ENCODE measurements at places on chromosomes 11 and 22.

- no peak for DNase-seq
Measured at GRCh38 chr22:44947049-44947448, 62.8 kb downstream of the PHF21B start.

DNA sequence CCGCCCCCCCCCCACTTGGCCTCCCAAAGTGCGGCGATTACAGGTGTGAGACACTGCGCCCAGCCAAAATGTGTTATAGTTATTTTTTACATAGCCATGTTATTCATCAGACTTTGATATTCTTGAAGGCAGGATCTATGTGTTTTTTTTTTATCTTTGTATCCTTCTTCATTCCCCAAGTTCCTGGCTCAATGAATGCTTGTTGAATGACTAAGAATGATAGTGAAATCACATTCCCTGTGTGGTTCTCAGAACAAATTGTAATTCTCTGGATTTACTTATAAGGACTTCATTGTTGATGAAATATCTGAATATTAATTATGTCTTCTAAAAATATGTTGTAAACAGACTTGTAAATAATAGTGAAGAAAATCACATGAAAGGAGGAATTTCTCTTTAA, 33.5 kb downstream of the MMP7 start:
- no peak for DNase-seq

- DNase-seq, result peak; percentile 33
Measured at GRCh38 chr11:5831196-5831829, 10.4 kb downstream of the OR52E6 start.

DNA sequence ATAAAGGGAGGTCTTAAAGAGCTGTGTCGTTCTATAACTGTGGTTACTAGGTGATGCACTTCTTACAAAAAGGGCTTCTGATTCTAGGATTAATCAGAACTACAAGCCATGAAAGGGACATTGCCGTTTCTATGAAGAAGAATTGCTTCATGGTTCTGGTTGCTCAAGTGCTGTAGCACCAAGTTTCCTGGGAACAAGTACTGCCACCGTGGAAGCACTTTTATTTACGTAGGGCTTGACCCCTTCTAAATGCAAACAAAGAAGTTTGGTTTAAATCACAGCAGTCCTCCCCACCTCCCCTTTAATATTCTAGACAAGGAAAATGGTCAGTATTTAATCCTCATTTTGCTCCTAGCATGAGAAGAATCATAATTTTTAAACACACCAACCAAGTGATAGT, 9.8 kb downstream of the YAP1 start:
- DNase-seq, result peak; percentile 21

DNA sequence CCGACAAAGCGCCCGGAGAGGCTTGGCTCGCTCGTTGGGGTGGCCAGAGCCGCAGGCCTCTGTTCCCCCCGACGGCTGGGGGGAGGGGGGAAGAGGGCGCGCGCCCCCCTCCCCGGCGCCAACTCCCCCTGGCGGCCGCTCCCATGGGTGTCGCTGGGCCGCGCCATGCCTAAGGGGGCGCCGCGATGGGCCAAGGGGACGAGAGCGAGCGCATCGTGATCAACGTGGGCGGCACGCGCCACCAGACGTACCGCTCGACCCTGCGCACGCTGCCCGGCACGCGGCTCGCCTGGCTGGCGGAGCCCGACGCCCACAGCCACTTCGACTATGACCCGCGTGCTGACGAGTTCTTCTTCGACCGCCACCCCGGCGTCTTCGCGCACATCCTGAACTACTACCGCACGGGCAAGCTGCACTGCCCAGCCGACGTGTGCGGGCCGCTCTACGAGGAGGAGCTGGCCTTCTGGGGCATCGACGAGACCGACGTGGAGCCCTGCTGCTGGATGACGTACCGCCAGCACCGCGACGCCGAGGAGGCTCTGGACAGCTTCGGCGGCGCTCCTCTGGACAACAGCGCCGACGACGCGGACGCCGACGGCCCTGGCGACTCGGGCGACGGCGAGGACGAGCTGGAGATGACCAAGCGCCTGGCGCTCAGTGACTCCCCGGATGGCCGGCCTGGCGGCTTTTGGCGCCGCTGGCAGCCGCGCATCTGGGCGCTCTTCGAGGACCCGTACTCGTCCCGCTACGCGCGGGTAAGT, 1.4 kb downstream of the KCNC1 start:
- DNase-seq, result peak; percentile 70

DNA sequence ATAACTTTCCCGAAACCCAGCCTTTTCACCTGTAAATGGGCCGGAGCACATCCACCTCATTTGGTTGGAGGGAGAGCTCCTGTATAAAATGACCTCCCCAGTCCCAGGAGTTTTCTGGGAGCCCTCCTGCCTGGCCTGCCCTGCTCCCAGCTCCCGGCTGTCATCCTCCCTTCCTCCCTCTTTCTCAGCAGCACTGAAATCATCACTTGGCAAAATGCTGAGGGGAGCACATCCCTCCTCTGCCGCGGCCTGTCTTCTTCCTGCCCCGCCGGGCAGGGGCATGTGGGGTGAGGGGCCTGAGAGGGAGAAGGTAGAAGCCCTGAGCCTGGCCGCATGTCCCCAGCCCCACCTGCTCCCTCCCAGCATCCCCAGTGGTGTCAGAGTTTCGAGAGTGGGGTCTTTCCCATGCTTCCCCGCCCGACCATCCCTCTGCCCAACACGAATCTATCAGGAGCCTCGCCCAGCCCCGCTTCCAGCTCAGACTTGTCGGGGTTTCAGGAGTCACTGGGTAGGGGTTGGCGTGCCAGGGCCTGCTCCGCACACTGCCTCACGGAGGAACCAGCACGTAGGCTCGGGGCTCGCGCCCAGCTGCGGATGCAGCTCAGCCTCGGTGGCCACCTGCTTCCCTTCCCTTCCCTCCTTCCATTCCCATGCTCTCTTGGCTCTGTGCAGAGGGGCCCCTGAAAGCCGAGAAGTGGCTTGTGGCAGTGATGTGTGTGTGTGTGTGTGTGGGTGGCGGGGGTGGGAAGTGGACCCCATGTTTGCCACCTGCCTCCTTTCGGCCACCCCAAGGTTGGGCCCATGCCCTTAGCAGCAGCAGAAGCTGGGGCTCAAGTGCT, 37.1 kb downstream of the NECTIN1 start:
- DNase-seq, result no peak

DNA sequence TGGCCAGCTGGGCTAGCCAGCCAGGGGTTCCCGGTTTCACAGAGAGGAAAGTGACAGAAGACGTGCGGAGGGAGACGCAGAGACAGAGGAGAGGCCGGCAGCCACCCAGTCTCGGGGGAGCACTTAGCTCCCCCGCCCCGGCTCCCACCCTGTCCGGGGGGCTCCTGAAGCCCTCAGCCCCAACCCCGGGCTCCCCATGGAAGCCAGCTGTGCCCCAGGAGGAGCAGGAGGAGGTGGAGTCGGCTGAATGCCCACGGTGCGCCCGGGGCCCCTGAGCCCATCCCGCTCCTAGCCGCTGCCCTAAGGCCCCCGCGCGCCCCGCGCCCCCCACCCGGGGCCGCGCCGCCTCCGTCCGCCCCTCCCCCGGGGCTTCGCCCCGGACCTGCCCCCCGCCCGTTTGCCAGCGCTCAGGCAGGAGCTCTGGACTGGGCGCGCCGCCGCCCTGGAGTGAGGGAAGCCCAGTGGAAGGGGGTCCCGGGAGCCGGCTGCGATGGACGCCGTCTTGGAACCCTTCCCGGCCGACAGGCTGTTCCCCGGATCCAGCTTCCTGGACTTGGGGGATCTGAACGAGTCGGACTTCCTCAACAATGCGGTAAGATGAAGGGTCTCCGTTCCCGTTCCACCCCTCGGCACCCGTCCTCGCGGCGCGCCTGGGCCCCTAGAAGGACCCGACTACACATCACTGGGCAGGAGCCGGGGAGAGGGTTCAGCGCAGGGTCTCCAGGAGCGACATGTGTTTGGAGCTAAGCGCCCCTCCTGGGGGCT, at the start of gene CREB3L1:
CREB3L1 (plus strand) TSS at position 41 of the 765 bp plus-strand sequence; CDS start at position 491, 450 bp downstream.
- DNase-seq, result peak; percentile 61

- DNase-seq, result no peak
Measured at GRCh38 chr11:73365352-73366264, 10.6 kb upstream of the RELT start.

- no peak for DNase-seq
Measured at GRCh38 chr22:30885591-30885990, 83.0 kb downstream of the MORC2 start.

DNA sequence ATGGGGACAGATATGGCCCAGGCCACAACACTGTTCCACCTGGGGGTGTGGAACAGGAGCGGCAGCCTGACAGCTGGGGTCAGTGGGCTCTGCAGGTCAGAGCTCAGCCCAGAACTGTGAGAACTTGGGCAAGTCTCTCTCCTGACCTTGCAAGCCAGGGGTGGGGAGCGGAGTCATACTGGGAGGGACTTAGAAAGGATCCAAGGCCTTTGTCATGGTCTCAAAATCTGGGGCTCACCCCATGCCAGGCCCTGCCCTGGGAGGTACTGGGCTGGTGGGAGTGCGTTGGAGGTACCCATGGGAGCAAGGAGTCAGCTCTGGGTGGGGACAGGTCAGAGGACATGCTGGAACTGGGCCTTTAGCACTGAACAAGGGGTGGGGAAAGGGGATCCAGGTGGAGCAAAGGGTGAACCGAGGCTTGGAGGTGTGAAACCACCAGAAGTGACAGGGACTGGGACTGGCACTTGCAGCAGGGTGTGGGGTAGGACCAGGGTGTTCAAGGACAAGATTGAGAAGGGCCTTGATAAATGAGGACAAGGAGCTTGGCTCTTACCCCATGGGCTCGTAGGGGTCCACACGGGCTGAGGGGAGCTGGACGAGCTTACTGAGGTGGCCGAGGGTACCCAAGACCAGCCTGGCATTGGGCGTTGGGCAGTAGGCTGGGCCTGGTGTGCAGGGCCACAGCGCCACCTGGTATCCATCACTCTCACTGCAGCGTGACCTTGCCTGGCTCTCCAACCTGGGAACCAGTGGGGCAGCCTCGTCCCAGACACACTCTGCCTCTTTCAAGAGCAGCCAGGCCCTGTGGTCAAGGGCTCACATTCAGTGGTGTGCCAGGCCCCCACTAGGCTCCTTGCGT, 7.4 kb upstream of the PMM1 start:
- peak; percentile 87 for DNase-seq

DNA sequence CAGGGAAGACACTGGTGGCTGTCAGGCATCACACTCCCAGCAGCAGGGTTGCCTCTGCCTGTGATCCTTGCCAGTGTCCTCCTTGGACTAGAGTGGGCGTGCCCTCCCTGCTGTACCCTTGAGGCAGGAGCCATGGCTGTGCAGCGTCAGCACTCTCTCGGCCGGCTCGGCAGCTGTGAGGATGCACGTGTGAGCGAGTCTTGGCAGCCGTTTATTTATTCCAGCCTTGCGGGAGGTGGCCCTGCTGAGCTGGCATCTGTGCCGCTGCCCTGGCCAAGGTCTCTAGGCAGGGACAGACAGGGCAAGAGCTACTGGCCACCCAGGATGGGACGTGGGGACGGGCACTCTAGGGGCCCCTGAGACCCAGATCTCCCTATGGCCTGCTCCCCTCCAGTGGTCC, 33.9 kb downstream of the TSPAN4 start:
- no peak for DNase-seq

DNA sequence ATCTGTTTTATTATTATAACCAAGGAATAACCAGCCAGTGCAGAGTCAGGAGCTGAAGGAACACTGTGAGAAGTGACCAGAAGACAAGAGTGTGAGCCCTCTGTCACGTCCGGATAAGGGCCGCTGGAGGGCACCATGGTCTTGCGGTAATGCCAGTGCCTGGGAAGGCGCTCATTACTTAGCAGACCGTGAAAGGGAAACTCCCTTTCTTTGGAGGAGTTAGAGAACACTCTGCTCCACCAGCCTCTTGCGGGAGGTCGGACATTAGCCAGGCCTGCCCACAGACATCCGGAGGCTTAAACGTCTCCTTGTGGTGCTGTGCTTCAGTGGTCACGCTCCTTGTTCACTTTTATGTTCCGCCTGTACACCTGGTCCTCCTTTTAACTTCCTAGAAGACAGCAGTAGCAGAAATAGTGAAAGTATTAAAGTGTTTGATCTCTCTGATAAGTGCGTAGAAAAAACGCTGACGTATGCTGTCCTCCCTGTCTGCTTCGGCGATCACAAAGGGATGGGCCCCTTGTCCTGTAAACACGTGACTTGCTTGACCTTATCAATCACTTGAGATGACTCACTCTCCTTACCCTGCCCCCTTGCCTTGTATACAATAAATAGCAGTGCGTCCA, 120.6 kb upstream of the LMO1 start:
- peak; percentile 73 for DNase-seq

DNA sequence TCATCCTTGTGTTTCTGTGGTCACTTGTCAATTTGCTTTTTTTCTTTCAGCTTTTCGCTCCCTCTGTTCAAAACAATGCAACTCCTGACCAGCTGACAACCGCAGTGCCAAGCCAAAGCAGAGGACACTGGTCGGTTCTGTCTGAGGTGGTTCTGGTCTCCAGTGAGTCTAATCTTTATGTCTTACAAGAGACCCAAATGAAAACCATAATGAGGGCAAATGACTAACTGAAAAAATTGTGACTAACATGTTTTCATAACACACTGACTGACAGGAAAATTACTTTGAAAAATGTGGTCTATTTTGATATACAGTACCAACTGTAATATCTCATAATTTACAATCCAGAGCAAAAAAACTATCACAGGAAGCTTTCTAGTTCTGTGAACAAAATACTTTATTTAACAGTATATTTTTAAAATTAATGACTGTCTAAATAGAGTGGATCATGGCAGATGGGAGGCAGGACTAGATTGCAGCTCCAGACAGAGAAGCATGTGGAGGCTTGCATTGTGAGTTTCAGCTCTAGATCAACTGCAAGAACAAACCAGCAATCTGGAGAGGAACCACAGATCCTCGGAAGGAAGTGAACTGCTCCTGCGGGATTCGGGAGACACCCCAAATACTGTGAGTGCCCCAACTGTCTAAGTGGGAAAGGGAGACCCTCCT, 311.8 kb downstream of the SBF2 start:
- no peak for DNase-seq

DNA sequence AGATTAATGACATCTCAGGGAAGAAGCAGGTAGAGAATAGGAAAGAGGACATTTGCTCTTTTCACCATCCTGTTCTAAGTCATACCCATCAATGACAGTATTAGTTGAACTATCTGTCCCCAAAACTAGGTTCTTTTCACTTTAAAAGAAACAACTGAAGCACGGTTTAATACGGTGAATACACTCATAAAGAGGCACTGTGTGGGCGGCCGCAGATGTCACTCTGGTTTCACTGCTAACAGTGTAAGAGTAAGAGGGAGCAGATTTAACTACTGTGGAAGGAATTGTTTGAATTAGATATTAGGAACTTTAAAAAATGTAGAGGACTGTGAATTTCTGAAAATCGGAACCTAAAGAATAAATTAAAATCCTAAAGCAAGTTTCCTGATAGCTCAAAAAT, 49.5 kb downstream of the VSIG10L2 start:
- no peak for DNase-seq

Measured in GM23338 (cell line).